ENCODE measurements at places on chromosomes 6 and 20. TPM values are rescaled to one million over a fixed set of nuclear protein-coding genes. Genes with fewer than 3 reads are reported as not detected.

RGS19 gene
- polyA plus RNA-seq = 13.5 TPM

DNA sequence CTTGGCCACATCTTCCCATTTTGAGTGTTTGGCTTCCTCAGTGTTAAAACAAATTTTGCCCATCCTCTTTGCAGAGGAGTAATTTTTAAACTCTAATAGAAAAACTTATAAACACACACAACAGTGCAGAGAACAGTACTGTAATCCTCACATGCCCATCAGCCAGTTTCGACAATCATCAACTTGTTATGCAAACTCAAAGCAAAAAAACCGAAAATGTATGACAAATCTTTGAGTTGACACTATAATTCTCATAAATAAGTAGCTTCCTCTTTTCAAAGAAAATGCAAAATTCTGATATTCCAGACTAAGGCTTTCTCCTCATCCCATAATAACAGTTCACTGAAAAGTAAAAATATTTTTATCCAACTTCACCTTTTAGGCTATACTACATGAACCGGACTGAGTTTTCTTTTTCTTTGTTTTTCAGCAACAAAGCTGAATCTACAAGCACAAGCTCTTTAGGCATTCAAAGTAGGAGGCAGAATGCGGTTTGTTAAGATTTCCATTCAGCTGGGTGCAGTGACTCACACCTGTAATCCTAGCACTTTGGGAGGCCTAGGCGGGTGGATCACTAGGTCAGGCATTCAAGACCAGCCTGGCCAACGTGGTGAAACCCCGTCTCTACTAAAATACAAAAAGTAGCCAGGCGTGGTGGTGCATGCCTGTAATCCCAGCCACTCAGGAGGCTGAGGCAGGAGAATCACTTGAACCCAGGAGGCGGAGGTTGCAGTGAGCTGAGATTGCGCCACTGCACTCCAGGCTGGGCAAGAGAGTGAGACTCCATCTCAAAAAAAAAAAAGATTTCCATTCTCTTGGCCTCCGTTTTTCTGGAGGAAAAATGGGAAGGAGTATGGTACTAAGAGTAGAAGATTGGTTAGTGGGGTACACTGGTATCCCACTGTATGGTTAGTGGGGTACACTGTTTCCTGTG lies 74.8 kb downstream of the GCNT2 start:
- no peaks in the 10 kb centered on the region for H3K36me3 ChIP-seq
- no peaks in the 10 kb centered on the region for H3K4me1 ChIP-seq
- H3K27ac ChIP-seq = no peak overlapping the region
- no peaks in the 10 kb centered on the region for H3K27me3 ChIP-seq
- H3K4me3 ChIP-seq = no peak overlapping the region

NHSL1 gene
- 39.0 TPM for polyA plus RNA-seq

GRCh38 chr6:36612101-36612625 lies 18.0 kb downstream of the SRSF3 start:
- peaks cover 20% of the 10 kb centered on the region for H3K4me1 ChIP-seq
- H3K4me3 ChIP-seq = no peak overlapping the region
- no peaks in the 10 kb centered on the region for H3K27me3 ChIP-seq
- peaks cover 4% of the 10 kb centered on the region for H3K36me3 ChIP-seq
- no peak overlapping the region for H3K27ac ChIP-seq

CRYBG1 gene
- polyA plus RNA-seq = 2.5 TPM

- no peaks in the 10 kb centered on the region for H3K36me3 ChIP-seq
- H3K4me1 ChIP-seq = peaks cover 13% of the 10 kb centered on the region
- H3K4me3 ChIP-seq = no peak overlapping the region
- no peaks in the 10 kb centered on the region for H3K27me3 ChIP-seq
- no peak overlapping the region for H3K27ac ChIP-seq
Observed at GRCh38 chr6:11730641-11731040, 48.0 kb downstream of the ADTRP start.

CFAP61 gene
- polyA plus RNA-seq = not detected

OR2H2 gene
- polyA plus RNA-seq = not detected

DNA sequence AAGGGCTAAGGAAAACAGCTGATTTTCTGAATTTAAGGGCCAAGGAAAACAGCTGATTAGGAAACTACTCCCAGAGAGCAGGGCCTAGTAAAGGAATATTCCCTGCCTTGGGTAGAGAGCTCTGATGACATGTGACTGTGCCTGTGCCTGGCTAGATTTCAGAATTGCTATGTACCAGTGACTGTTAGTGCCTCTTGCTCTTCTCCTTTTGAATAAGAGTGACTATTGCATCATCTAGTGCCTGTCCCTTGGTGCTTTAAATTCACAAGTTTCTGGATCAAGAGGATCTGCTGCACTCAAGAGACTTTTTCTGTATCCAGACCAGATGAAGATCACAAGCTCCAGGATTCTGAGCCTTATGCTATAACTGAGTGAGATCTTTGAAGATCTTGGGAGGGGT lies 332.9 kb downstream of the KIF16B start:
- H3K4me3 ChIP-seq = no peak overlapping the region
- H3K4me1 ChIP-seq = peaks cover 5% of the 10 kb centered on the region
- no peaks in the 10 kb centered on the region for H3K36me3 ChIP-seq
- no peak overlapping the region for H3K27ac ChIP-seq

Measured in hepatocyte (in vitro differentiated cells).